Stimulated activated CD8-positive, alpha-beta memory T cell treated with anti-CD3 and anti-CD28 coated beads, Interleukin-7, amount 100 ng/mL, for 1 hour (primary cell): ENCODE measurements at places on chromosomes 3 and 15.

DNA sequence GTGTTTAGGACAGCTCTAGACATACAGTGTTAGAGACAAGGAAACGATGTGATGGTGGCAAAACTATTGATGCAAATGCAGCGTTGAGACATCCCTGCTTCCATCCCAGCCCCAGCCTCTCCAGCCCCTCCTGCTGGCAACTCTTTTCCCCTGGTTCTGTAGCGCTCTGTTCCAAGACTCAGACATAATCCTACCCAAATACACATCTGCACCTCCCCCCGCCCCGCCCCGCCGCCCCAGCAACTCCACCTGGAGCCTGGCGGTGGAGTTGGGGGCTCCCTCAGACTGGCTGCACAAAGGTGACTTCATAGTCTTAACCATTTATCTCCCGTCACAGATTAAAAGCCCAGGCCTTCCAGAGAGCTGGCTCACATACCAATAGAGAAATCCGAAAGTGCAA is 7.2 kb upstream of the SEC22A start:
- DNase-seq = no peak

DNA sequence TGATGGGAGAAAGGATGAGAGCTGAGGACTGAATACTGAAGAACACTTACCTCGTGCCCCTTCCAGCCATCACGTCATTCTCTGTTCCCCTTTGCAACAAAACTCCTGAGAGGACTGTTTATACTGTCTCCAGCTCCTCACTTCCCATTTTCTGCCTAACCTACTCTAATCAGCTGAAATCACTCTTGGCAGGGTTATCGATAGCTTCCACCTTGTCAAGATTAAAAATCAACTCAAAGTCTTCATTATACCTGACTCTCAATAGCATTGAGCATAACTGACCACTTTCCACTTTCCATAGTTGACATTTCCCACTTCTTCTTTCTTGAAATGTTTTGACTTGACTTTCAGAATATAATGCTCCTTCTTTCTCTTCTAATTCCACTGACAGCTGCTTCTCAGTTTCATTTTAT is 4.3 kb downstream of the BTBD1 start:
- no peak for DNase-seq

- no peak for DNase-seq
Measured at GRCh38 chr15:62253294-62253693, 88.2 kb upstream of the C2CD4B start.

GRCh38 chr15:77530576-77530975 is 102.1 kb downstream of the LINGO1 start:
- no peak for DNase-seq

DNA sequence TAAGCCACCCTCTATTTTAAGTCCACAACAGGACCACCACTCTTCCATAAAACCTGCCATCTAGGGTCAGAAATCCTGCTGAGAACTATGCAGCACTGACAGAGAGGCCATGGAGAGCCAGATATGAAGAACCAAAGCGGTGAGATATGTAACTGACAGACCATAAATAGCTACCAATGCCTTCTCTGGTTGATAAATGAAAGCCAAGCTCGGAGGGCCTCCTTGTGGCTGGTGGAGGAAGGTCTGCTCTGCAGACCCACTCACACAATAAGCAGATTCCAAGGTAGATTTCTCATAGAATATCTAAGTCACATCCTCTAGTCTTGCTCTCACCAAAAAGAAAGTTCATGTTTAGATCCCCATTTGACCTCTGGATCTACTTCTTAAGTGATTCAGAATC is 38.9 kb downstream of the RYK start:
- no peak for DNase-seq

DNA sequence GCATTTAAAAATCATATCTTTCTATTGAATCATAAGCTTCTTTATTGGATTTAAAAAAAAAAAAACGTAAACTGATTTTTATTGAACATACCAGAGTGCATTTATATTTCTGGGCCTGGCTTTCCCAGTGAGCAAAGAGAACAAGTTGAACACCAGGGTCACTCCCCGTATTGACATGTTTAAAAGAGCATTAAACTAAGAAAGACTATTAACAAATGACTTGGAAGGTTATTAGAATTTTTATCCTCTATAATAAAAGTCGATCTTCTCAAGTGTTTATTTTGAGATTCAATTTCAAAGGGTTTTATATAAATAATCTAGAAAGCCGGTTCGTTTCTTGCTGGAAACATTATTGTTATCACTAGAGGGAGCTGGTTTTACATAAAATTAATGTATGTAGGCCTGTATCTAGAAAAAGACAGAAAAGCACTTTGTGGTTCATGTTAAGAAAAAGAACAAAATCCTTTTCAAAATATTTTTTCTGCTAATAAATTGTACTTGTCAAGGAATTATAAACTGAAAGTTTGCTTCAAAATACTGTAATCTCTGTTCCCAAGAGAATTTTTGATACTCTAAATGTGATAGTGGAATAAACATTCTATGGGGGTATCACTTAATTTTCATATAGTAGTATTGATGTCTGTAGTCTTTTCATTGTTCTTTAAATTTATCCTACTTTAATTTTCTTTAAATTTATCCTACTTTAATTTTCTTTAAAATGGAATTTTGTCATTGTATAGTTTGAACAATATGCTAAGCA is 321.8 kb upstream of the MME start:
- DNase-seq = no peak

- DNase-seq = no peak
Measured at GRCh38 chr15:94265982-94266381, 34.6 kb downstream of the MCTP2 start.

DNA sequence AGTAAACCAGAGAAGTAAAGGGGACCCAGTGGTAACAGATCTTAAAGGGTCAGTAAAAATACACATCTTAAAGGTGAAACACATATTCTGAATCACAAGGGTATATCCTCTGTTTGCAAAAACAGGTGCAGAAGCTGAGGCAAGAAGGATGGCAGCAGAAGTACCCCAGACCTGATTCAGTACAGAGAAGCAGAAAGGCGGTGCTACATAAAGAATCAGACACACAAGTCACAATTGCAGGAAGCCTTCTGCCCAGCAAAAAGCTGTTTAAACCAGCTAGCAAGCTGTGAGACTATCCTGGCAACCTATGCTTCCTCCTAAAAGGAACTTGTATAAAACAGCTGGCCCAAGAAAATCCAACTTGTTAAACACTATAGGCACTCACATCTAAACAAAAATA is 49.4 kb downstream of the ZNF280D start:
- no peak for DNase-seq

DNA sequence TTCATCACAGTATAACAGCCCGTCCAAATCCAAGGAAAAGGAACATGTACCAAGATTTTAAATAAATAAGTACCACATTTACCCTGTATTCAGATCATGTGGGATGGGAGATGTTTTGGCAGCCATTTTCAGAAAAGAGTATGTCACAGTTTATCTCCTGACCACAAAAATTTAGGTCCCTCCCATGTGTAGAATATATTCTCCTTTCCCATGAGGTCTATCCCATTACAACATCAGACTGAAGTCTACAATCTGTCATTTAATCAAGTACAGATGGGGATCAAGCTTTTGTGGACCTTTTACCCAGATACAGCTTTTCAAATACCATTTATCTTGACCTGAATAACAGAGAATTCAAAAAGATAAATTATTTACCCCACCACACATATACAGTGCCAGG is 444.5 kb downstream of the PLOD2 start:
- DNase-seq = no peak

- DNase-seq = peak; percentile 2
Measured at GRCh38 chr3:32569540-32570420, 878 bp downstream of the DYNC1LI1 start.

GRCh38 chr15:88714782-88715372 is 76.1 kb downstream of the ISG20 start:
- no peak for DNase-seq

DNA sequence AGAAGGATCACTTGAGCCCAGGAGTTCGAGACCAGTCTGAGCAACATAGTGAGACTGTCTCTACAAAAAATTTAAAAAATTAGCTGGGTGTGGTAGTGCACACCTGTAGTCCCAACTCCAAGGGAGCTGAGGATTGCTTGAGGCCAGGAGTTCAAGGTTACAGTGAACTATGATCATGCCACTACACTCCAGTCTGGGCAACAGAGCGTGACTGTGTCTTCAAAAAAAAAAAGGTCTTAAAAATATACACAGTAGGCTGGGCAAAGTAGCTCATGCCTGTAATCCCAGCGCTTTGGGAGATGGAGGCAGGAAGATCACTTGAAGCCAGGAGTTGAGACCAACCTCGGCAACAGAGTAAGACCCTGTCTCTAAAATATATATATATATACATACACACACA is 11.2 kb upstream of the CAMK1 start:
- DNase-seq = no peak

DNA sequence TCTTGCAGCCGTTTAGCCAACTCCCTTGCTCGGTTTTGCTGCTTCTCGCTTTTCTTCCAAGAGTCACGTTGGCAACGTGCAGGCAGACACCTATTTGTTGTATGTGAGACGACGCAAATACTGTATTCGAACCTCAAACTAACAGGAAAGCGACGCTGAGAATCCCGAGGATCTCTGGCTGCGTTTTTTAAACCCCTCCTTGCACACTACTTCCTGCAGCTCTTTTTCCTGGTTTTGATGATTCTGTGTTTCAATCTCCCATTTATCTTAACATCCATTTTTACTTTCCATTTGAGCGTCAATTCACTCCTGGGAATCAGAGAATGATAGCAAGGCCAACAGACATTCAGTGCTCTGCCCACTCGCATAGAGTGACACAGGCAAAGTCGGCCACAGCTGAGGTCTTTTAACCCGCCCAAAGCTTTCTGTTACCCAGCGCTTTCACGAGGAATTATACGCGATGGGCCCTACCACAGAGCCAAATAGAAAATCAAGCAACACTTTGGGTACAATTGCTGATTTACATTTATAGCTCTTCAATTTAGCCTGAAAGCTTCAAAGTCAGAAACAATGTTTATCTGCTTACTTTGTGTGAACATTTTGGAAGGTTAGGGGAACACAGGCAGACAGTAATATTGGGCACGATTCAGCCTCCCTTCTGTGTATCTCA is 1.6 kb upstream of the ANXA2 start:
- DNase-seq = no peak

- no peak for DNase-seq
Measured at GRCh38 chr3:118504906-118505305, 529.7 kb downstream of the IGSF11 start.

GRCh38 chr15:88707771-88708654 is 69.2 kb downstream of the ISG20 start:
- no peak for DNase-seq

DNA sequence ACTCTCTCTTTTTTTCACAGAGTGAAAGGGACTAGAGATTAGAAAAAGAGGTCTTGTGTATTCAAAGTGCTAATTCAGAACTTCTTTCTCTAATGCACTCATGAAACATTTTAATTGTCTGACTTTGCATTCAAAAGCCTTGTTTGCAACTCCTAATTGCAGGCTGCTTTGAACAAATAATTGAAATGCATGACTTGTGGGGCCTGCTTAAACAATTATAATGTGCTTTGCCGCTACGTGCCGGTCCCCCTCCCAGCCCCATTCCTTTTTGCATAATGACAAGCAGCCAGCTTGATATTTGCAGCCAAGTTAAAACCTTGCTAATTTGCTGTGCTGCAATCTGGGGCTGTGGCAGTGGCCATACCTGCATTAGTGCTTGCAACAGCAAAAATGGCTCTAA is 114.5 kb downstream of the FOXB1 start:
- no peak for DNase-seq

DNA sequence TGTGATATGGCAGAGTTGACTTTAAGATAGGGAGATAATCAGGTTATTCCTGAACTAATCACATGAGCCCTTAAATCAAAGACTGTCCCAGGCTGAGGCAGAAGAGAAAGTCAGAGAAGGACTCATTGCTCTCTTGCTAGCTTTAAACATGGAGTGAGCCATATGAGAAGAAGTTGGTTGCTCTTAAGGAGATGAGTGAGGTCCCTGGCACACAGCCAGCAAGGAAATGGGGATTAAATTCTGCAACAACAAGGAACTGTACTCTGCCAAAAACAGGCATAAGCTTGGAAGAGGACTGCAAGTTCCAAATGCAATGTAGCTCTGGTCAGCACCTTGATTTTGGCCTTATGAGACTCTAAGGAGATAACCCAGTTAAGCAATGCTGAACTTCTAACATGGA is 457.0 kb downstream of the PLOD2 start:
- no peak for DNase-seq

GRCh38 chr3:111870620-111871019 is 11.6 kb downstream of the PHLDB2 start:
- DNase-seq = no peak

DNA sequence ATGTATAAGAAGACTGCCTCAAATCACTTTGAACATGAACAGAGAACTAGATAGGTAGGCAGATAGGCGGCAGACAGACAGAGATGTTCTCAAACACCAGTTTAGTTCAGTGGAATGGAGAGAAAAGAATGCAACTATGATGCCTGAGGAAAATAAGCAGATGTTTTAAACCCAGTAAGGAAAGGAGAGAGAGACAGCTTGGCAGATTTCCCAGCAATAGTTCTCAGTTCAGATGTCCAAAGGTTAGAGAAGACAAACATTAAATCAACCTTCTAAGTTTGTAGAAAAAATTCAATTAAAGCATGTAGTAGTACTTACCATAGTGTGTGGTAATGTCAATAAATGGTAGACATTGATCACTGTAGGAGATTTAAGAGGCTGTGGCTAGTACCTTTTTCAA is 209.6 kb upstream of the PFN2 start:
- DNase-seq = no peak

- no peak for DNase-seq
Measured at GRCh38 chr15:63560741-63561448, 36.3 kb upstream of the FBXL22 start.

DNA sequence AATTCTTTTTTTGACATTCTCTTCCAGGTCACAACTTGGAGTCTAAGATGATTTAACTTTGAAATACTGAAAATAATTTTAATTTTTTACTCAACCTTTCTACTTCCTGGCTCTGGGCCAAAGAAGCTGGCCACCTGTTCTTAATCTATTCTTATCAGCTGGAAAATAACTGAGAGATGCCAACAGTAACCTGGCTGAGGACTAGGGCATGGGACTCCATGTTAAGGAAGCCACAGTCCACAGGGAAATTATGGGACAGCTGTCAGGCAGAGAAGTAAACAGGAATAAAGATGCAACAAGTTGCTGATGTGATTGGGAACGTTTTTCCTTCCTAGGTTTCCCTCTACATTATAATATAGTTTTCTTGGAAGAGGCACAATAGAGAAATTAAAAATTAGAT is 84.7 kb upstream of the CPNE4 start:
- no peak for DNase-seq

- DNase-seq = no peak
Measured at GRCh38 chr3:184512621-184513020, 49.0 kb upstream of the EPHB3 start.

GRCh38 chr3:73500321-73500720 is 124.4 kb downstream of the PDZRN3 start:
- DNase-seq = no peak

DNA sequence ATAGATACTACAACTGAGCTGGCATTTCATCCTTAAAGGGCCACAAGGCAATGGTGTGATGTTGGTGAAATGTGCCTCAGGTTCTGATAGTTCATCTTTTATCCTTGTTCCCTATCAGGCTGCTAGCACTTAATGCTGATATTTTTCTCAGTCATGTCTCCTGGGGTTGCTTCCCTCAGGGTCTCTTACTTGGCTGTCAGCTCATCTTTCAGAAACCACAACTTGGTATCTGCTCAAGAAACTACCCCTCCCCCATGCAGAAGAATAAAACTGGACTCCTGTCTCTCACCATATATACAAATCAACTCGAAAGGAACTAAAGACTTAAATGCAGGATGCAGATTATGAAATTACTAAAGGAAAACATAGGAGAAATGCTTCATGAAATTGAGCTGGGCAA is 308.1 kb downstream of the CHST2 start:
- no peak for DNase-seq
